NCI-H2107 (cell line): ENCODE measurements at places on chromosomes 13 and 19.

DNA sequence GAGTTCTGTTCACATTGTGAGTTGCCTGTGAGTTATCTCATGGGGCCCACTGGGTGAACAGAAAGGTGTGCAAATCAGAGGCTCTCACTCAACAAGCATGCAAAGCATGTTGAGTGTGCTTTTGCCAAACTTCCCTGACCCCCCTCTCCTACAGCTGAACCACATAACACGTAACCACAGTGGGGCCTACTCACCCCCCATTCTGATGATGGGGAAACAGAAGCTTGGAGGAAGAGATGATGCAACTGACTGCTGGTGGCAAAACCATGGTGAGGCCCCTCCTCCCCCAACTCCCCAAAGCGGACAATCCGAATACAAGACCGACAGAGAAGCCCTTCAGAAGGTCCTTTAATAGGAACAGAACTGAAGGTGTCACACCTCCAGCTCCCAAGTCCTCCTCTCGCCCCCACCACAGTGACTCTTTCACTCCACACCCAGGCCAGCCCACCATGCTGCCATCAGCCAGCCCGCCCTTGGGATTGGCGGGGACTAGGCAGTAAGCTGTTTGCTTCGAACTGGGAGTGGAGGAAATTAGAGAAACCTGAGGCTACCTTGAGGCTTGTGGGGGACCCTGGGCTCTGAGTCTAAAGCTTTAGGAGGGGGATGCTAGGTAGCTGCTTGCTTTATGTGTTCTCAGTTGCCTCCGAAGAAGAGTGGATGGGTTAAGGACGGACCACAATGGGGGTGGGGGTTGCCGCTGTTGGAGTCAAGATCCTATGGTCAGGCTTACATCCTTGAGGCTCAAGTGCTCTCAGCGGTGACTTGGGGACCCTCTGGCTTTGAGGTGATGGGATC is 3.8 kb downstream of the ZNF784 start:
- no peak for DNase-seq

- no peak for DNase-seq
These were observed at the start of gene ZNF415 for GRCh38 chr19:53132141-53132991. Gene ZNF415 (minus strand): TSS chr19:53132910. CDS start chr19:53122676, 10,234 bp downstream.

- no peak for DNase-seq
These were observed 5.3 kb downstream of the F7 start for GRCh38 chr13:113110852-113111315.

- no peak for DNase-seq
These were observed 8.5 kb upstream of the ZNF91 start for GRCh38 chr19:23403581-23404324.

GRCh38 chr19:7968796-7969554 is 25.5 kb upstream of the TIMM44 start:
- DNase-seq = no peak

DNA sequence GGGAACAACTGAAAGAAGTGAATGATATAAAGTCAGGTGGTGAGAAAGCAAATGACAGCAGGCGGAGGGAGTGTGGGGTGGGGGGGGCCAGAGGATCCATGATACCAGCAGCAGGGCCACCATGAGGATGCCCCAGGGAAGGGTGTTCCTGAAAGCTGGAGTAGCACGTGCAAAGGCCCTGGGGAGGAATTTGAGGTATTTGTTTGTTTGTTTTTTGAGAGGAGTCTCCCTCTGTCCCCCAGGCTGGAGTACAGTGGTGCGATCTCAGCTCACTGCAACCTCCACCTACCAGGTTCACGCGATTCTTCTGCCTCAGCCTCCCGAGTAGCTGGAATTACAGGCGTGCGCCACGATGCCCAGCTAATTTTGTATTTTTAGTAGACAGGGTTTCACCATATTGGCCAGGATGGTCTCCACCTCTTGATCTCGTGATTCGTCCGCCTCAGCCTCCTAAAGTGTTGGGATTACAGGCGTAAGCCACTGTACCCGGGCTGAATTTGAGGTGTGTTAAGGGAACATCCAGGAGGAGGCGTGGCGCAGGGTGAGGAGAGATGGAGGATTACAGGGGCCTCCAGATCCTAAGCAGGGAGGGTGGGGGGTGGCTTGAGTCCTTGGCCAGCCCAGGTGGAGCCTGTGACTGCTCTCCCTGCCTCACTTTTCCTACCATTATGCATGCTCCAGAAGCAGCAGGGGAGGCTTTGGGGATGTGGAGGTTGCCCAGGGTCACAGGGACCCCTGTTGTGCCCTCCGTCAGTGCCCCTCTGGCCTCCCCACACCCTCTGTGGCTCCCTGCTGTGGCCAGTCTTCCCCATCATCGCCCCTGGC is 12.4 kb upstream of the JUND start:
- no peak for DNase-seq

DNA sequence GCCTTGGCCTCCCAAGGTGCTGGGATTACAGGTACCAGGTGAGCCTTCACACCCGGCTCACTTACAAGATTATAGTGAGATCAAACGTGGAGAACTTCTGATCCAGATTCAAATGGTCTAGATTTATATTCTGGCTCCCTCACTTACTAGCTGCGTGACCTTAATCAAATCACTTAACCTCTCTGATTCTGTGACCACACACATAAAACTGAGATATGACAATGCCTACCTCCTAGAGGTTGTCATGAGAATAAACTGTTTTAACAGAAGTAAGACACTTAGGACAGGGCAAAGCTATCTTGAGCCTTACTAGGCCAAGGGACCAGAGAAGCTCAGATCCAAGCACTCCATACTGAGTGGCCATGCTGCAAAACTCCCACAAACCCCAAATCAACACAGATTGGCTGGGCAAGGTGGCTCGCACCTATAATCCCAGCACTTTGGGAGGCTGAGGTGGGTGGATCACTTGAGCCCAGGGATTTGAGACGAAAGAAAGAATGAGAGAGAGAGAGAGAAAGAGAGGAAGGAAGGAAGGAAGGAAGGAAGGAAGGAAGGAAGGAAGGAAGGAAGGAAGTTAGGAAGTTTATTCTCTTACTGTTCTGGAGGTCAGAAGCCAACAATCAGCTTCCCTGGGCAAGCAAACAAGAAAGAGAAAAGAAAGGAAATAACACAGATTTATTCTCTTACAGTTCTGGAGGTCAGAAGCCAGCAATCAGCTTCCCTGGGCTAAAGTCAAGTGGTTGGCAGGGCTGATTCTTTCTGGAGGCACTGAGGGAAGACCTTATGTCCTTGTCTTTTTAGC is 46.1 kb upstream of the MAP3K10 start:
- DNase-seq = no peak

- no peak for DNase-seq
These were observed 122.4 kb upstream of the FREM2 start for GRCh38 chr13:38564256-38565150.

GRCh38 chr13:92460479-92460878 is 766.1 kb upstream of the GPC6 start:
- DNase-seq = no peak

DNA sequence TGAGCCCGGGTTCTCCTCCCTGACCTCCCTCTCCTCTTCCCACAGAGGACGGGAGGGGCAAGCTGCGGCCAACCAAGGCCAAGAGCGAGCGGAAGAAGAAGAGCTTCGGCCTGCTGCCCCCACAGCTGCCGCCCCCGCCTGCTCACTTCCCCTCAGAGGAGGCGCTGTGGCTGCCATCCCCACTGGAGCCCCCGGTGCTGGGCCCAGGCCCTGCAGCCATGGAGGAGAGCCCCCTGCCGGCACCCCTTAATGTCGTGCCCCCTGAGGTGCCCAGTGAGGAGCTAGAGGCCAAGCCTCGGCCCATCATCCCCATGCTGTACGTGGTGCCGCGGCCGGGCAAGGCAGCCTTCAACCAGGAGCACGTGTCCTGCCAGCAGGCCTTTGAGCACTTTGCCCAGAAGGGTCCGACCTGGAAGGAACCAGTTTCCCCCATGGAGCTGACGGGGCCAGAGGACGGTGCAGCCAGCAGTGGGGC is 162.2 kb downstream of the KDM4B start:
- no peak for DNase-seq

GRCh38 chr13:46963904-46964303 is 67.1 kb upstream of the HTR2A start:
- DNase-seq = no peak

DNA sequence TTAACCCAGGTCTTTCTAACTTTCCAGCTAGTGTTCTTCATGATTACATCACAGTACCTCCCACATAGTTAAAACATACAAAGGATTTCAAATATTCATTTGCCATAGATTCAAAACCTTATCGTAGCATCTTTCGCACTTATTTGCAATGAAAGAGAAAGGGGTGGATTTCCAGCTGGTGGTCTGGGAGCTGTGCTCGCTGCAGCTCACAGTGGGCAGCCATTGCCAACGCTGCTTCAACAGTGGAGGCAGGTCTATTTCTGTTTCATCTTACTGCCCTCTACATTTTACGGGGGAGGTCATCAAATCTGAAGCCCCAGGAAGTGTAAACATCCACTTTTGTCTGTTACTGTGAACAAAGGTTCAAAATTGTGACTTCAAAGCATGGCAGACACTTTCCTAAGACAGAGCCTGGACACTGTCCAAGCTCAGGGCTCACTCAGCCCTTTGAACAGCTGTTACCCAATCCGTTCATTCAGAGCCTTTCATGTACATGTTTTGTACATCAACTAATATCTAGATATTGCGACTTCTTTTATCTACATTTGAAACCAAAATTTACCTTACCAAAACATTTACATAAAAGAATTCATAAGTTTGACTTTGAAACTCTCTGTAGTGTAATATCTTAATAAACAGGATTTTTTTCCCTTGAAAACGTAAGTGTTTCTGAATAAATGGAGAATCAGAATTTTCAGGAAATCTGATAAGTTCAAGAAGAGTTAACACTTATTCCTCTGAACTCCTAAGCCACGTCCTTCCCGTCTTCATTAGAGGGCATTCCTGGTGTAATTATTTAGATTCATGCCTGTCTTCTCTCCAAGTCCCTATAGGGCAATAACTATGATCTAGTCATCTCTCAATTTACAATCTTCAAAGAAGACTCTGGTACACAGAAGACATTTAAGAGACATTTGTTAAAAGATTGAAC is 25.1 kb downstream of the STARD13 start:
- no peak for DNase-seq

- DNase-seq = no peak
These were observed 176.2 kb downstream of the RFC3 start for GRCh38 chr13:33994198-33994597.

- DNase-seq = no peak
These were observed 267.1 kb upstream of the EDNRB start for GRCh38 chr13:78185700-78186099.

DNA sequence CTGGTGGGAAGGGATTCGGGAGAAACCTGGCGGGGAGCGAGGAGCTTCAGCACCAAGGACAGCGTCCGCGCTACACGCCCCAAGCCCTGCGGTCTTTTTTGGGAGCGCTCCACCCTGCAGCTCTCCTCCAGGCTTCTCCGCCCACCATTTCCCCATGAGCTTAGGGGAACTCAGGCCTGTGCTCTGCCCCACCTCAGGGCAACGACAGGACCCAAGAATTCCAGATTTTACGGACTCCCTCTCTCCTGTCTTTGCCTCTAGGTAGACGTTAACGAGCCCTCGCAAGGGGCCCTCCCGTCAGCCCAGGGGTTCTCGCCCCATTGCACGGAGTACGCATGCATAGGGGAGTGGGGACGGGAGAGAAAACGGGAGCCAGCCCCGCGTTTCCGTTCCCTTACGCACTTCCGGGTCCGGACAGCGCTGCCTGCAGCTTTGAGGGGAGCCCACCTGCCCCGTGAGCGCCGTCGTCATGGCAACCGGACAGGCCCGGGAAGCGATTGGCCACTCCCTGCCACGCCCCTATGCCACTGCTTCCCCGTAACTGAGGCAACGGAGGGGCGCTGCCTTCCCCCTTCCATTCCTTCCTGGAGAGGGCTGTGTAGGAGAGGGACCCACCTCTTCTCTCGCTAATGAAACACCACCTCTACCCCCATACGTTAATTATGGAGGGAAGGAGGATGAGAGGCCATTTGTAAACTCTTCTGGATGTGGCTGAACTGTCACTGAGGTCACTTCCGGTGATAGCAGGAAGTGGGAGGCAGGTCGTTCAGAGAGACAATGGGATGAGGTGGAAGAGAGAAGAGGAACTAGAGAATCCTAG is 20.8 kb downstream of the NOVA2 start:
- no peak for DNase-seq

- DNase-seq = no peak
These were observed 6.1 kb upstream of the LILRA5 start for GRCh38 chr19:54319049-54319448.

GRCh38 chr13:32259116-32259515 is 56.0 kb downstream of the ZAR1L start:
- DNase-seq = no peak

GRCh38 chr13:80168089-80168850 is 172.7 kb downstream of the SPRY2 start:
- no peak for DNase-seq

DNA sequence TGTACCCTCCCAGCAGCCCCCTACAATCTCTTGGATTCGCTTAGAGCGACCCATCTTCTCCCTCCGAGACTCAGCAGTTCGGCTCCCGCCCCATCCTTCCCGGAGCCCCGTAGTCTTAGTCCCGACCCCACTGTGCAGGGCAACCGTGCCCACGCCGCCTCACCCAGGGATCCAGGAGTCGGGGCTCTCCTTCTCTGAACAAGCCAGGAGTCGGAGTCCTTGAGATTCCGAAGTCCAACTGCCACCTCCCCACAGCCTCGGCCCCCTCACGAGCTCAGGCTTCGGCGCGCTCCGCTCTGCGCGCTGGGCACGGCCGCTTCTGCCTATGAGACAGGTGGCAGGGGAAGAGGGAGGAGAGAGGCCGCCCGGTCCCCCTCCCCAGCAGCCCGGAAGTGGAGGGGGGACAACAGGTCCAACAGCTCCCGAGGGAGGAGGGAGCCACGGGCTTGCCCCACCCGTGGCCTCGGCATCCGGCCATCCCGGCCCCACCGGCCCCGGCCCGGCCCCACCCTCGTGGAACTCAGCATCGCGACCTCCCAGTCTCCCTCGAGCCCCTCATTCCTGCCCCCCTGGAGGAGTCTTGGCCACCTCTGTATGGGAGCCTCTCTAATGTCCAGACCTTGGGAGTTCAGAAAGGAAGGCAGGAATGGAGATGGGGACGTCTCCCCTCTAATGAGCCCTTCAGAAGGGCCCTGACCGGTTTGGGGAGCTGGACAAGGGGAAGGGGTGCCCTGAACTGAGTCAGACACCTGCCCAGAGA is at the start of gene PHLDB3:
Gene PHLDB3, minus strand, starts transcription at position 321 of the 760 bp plus-strand sequence. CDS start 628 bp downstream, outside the sequence.
- no peak for DNase-seq

DNA sequence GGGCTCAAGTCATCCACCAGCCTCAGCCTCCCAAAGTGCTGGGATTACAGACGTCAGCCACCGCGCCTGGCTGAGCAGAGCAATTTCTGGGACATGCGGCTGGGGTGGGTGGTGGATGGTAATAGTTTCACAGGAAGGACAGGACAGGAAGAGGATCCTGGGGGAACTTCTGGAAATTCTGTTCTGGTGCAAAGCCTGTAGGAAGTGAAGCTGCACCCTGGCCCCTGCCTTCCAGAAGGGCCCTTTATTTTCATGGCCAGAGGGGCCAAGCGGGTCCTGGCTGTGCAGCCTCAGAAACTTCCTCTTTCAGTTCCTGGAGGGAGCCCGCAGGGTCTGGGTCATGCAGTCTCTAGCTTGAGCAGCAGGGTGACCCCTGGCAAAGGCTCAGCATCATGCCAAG is 15.7 kb downstream of the FEM1A start:
- DNase-seq = no peak

DNA sequence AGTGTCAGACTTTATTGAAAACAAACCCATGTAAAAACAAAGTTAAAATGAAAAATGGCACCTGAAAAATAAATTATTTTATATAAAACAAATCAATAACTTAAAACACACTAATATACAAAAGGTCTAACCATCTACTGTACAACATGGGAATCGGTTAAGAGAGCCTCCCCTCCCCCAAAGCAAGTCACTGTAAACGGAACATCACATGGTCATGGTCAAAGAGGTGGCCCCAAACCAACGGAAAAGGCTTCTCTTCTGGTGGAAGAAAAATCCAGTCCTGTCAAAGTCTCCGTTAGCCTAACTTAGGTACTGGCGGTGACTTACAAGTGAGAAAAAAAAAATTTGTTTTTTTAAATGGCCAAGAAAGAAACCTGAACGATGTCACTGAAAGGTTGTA is 15.7 kb upstream of the TIMM44 start:
- DNase-seq = no peak
